Hypothalamus (tissue), 51 donors: ENCODE measurements at places on chromosomes 2 and 18.

DNA sequence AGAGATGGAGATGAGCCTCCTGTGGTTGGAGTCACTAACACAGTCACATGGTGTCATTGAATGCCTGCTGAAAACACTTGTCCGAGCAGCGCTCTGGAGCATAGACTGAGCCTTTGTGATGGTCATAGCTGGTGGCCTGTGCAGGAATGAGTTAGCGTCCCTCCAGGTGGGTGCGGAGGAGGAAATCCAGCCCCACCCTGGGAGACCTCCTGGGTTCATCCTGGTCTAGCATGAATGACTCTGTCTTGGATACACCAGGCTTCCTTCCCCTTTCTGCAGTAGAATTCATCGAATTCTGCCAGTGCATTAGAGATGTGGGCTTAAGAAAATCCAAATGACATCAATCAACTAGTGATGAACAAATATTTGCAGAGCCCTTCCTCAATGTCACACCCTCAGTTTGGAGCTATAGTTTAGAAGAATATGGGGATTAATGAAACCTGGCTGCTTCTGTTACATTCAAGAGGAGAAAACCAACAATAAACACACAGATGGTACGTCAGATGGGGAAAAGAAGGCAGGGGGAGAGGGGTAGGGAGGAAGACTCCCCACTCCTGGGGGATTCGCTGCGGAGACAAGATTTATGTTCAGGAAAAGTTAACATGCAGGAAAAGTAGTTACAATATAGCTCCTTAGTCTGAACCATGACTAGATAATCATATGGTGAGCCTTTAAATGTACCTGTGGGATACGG is 136.7 kb downstream of the DDX1 start:
- DNase-seq = no peak

GRCh38 chr2:233912691-233913423 is 4.3 kb upstream of the TRPM8 start:
- no peak for DNase-seq

GRCh38 chr2:100900156-100900795 is 80.3 kb downstream of the NPAS2 start:
- no peak for DNase-seq

DNA sequence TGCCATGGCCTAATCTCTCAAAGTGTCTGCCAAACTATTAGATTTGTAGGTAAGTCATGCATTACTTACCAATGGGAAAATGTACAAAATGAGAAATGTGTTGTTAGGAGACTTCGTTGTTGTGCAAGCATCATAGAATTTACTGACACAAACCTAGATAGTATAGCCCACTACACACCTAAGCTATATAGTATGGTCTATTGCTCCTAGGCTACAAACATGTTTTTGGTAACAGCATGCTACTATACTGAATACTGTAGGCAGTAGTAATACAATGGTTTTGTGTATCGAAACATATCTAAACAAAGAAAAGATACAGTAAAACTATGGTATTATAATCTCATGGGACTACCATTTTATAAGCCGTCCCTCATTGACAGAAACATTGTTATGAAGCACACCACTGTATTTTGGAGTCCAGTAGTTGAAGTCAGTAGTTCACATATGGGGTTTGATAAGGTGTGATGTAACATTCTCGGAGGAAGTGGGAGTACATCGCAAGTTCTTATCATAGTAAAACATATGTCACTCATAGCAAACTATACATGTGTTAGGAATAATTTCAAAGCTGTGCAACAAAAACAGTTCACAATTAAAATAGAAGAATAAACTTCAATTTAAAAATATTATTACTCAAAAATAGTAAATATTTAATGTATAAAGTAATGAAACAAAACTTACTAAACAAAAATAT is 12.0 kb upstream of the GTF2A1L start:
- DNase-seq = no peak

DNA sequence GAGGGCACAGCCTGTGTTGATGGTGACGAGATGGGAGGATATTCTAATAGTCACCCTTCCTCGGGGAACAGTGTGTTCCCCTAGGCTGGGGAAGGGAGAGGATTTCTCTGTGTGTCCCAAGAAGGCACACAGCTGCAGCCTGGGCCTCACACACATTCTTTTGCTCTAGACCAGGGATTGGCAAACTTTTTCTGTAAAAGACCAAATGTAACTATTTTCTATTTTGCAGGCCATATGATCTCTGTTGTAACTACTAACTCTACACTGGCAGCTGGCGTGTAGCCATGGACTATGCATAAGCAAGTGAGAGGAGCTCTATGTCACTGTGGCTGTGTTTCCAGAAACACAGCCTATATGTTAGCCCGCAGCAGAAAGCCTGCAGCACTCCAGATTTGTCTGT is 65.8 kb downstream of the ARHGAP28 start:
- no peak for DNase-seq

GRCh38 chr2:109253217-109253616 is 124.2 kb downstream of the SH3RF3 start:
- no peak for DNase-seq

DNA sequence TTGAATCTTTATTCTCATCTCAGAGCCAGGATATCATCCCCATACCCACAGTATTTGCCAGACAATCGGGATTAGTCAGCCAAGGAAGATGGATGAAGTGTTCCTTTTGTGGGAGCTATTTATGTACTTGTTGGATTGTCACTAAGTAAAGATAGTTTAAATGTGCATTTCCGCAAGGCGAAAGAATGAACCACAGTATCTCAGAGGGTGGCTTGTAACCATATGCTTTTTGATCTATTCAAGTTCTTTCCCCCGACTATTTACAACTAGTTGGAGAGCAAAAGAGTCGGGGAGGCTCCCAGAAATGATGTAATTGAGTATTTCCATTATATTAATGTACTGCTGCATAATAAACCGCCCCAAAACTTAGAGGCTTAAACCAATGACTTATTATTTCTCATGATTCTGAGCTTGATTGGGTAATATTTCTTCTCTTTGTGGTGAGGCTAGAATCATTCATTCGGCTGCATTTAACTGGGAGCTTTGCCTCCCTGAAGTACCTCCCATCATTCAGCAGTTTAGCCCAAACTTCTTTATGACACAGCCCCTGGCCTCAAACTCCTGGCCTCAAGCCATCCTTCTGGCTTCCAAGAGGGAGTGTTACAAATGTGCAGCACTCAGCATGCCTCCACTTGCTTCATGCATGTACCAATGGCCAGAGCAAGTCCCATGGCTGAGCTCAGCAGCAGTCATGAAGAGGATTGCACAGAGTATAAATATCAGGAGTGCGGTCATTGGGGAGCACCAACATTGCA is 423.7 kb downstream of the METTL4 start:
- no peak for DNase-seq

- DNase-seq = no peak
Measured at GRCh38 chr18:73711256-73711655, 436.4 kb downstream of the FBXO15 start.
